SK-N-DZ (cell line): ENCODE measurements at places on chromosomes 16 and 17.

- DNase-seq: no peak
These were observed 189.4 kb downstream of the CCT6B start for GRCh38 chr17:34771891-34772290.

- no peak for DNase-seq
These were observed 50.8 kb upstream of the KCNJ16 start for GRCh38 chr17:70024253-70024652.

DNA sequence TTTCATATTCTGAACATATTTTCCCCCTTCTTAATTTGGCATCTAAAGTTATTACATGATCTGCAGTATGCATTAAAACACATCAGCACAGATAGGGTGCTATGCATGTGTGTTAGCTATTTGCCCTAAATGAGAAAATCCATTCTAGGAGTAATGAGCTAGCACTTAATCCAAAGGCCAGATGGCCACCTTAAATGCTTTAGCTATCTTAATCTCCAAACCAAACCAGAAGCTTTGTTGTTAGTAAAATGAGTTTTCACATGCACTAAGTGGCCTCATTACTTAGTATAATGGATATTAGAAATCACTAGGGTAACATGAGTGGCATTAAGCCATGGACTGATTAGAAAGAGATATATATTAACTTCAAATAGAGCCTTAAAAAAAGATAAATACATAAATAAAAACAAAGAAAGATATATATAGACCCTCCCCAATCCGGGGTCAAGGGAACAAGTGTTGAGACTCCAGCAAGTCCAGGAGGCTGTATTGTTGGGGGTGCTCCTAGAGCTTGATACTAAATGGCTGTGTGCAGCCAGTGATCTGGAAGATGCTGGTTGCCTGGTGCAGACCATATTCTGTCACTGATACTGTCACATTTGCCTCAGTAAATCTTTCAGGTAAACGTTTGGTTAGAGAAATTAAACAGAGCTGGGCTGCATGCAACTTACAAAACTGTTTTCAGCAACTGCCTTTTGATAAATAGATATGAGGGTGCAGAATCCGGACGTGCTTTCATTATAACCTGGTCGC, 67.3 kb downstream of the MYH10 start:
- no peak for DNase-seq

DNA sequence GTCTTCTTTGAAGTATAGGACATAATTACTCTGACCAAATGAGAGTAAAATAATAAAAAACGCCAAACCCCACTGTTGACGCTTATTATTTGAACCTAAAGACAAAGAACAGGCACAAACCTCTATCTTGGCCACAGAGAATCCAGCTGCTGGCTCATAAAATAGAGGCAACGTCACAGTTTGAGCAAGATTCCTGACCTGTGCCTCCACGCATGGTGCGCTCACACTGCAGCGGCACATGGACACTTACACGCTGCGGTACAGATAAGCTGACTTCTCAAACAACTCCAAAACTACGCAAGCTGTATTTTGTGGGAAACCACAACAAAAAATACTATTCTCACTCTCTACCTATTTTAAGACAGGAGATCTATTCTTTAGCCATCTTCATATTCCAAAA, 38.8 kb upstream of the TRAP1 start:
- no peak for DNase-seq

- DNase-seq: no peak
These were observed 17.2 kb upstream of the CACNG1 start for GRCh38 chr17:67027031-67027628.

DNA sequence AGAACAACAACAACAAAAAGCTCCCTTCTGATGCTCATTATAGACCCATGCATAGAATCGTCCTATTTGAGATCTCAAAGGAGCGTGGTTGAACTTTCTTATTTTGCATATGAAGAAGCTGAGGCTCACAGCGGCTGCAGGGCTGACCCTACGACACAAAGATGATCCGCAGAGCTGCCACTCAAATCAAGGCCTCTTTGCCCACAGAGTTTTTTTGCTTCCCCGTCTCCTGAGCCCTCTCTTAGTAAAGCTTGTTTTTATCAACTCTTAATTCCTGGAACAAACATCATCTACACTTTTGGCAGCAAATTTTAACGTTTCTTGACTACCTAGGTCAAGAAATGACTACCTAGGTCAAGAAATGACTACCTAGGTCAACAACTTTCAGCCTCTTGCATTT, 73.7 kb downstream of the C16orf95 start:
- DNase-seq: no peak
